Central memory CD4-positive, alpha-beta T cell (primary cell): ENCODE measurements at places on chromosomes 12 and 14.
A peak's percentile ranks its signal among the peaks of the same experiment; 100 is the strongest.

GRCh38 chr12:68767191-68767590 lies 21.2 kb downstream of the SLC35E3 start:
- no peak for DNase-seq

DNA sequence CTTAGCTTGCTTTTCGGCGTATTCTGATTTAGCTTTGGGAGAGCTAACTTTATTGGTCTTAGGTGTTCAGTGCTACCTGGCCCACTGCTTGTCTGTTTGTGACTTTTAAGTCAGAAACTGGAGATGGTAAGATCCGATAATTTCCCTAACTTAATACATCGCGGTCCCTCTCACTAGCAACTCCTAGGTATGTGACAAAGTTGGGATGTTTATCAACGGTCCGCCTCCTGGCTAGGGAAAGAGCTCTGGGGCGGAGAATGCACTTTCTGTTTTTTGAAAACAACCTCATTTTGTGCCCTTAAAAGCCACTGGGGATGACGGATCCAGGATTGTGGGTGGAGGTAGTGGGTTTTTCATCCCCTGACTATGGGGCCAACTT lies 1.2 kb downstream of the CDKN1B start:
- no peak for DNase-seq

- DNase-seq = no peak
These were observed 1.8 kb downstream of the PITPNM2 start for GRCh38 chr12:123149088-123149487.

DNA sequence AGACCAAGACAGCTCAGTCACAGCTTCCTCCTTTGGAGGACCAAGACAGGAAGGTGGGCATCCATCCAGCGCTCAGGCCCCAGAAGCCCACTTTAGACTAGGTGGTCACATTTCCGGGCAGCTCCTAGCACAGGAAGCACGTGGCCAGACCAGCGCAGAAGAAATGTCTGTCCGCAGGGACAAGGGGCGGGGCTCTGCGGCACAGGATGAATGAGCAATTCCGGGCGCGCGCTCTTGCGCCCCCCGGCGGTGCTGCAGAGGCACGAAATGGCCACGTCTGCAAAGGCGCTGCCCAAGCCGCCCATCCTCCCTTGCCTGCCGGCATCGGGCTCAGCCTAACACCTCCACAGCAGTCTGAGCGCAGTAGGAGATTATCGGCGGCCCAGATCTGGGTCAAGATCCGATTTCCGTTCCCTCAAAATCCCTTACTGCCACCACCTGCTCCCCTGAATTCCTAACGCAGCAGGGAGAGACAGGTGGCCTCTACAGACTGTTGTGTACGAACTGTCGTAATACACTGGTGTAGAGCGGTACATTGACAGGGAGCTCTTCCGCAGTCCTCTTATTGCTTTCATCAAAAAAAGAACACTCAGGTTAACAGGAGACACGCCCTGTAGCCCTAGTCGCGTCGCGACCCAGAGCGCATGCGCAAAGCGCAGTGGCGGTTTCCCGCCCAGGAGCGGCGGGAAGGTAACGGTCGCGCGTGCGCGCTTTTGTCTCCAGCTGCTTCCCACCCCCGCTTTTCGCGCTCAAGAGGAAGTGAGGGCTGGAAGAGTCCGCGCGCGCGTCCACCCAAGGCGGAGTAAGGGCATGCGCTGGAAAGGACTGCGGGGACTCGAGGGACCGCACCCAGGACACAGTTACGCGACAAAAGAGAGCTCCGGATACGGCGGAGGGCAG lies 794 bp downstream of the TUBA1B start:
- DNase-seq = peak; percentile 94

- DNase-seq = no peak
These were observed 8.1 kb upstream of the LRRK2 start for GRCh38 chr12:40216516-40217288.

DNA sequence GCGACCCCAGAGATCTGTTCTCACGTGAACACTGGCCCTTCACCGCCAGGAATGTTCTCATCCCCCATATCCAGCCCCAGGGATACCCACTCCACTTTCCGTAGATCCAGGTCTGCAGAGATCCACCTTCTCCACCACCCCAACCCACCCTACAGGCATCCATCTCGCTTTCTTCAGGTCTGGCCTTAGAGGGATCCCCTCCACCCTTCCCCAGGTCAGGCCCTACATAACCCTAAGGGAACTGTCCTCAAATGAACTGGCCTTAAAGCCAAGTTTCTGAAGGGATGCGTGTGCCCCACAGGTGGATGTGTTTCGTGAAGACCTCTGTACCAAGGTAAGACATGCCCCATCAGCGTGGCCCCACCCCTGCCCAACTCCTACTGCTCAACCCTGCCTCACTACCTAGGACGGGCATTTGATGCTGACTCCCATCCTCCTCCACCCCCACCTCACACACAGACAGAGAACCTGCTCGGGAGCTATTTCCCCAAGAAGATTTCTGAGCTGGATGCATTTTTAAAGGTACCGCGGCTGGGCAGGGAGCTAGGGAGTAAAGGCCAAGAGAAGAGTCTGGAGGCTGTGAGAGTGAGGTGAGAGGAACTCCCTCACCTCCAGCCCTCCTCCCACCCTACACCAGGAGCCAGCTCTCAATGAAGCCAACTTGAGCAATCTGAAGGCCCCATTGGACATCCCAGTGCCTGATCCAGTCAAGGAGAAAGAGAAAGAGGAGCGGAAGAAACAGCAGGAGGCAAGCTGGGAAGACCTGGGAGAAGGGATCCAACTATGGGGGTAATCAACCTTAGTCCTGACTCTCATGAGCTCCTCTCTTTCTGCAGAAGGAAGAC lies 912 bp downstream of the PSME1 start:
- no peak for DNase-seq

GRCh38 chr14:102238766-102239165 lies 66.2 kb downstream of the MOK start:
- no peak for DNase-seq

- no peak for DNase-seq
These were observed 7.6 kb downstream of the CLECL1 start for GRCh38 chr12:9725213-9725870.

DNA sequence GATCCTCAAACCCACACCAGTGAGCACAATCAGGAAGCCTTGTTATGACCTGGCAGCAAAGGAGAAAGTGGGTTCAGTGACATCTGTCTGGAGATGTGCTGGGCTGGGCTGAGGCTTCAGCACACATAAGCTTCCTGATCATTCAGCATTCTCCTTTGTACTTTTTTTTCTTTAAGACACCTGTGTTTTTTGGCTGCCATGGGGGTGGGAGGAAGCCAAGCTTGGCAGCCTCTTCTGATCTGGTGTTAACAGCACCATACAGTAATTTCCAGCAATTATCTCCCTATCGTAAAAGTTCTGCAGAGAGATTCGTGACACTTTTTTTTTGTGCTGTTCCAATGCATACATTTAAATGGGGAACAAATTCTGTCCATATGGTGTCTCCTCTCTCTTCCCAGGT lies 38.9 kb upstream of the RASSF3 start:
- peak; percentile 15 for DNase-seq

- DNase-seq = no peak
These were observed 10.7 kb downstream of the TCTN2 start for GRCh38 chr12:123681605-123682004.

GRCh38 chr12:122688291-122688690 lies 14.9 kb downstream of the HCAR2 start:
- DNase-seq = no peak

GRCh38 chr12:53988541-53989226 lies 3.7 kb downstream of the HOXC10 start:
- DNase-seq = no peak

DNA sequence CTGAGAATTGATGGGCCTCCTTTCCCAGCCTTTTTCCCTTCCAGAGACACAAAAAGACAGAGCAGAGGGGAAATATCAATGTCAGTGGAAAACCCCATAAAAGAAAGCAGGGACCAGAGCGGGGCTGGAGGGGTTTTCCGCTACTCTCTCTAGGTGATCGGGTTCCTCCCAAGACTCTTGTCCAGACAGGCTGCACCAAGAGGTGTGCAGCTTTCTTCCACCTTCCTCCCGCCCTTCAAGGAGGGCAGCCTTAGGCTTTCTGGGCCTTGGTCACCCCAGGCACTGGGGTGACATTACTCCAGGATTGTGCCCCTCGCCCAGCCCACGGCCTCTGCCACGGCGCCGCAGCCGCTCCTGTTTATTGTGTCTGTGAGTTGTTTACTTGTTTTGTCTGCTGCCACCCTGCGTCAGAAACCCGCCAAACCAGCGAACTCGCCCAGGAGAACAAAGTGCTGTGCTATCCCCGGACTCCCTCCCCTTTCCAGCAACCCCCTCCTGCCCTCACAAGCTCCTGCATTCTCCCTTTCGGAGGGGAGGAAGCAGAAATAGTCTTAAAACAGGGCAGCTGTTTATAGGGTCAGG lies 6.7 kb upstream of the HOXC6 start:
- no peak for DNase-seq

DNA sequence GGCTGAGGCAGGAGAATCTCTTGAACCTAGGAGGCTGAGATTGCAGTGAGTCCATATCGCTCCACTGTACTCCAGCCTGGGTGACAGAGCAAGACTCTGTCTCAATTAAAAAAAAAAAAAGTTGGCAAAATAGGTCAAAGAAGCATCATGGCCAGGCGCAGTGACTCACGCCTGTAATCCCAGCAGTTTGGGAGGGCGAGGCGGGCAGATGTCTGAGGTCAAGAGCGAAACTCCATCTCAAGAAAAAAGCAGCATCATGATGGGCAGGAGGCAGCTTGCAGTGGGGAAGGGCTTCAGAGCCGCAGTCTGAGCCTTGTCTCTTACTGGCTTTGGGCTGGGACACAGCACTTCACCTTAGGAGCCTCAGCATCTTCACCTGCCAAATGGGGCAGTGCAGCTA lies 21.4 kb downstream of the TEAD4 start:
- no peak for DNase-seq

DNA sequence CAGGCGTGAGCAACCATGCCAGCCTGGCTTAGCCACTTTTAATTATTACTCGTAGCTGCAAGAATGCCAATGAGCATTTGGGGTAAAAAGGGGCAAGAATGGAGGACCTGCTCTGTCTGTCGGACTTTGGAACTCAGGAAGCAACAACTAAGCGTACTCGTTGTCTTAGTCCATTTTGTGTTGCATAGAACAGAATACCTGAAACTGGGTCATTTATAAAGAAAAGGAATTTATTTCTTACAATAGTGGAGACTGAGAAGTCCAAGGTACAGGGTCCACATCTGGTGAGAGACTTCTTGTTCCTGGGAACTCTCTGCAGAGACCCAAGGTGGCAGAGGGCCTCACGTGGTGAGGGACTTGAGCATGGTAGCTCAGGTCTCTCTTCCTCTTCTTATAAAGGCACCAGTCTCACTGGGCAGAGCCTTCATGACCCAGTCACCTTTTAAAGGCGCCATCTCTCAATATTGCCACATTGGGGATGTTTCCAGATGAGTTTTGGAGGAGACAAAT lies 29.2 kb downstream of the SLC35E3 start:
- DNase-seq = no peak

DNA sequence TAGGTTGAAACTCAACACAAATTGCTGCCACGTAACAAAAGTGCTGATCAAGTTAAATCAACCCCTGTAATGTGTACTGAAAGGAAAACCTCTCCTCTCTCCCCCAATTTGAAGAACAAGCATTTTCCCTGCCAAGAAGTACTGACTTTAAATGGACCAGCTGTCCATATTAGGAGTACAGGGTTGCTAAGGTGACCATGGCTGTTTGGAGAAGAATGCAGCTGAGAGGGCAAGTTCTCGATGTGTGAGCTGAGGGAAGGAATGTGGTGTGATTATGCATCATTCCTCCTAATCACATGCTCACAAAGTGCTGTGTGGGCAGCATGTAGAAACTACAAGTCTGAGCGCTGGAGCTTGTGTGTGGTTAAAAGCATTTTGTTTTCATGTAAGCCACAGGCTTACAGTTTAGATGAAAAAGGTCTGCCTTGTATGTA lies 50.9 kb upstream of the CCT2 start:
- DNase-seq = no peak

DNA sequence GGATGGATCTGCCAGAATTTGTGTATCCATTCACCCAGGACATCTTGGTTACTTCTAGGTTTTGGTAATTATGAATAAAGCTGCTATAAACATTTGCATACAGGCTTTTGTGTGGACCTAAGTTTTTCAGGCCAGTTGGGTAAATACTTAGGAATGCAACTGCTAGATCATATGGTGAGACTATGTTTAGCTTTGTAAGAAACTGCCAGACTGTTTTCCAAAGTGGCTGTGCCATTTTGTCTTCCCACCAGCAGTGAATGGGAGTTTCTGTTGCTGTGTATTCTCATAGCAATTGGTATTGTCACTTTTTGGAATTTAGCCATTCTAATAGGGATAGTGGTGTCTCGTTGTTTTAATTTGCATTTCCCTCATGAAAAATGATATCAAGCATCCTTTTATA lies 133.0 kb downstream of the KIF26A start:
- no peak for DNase-seq
